ENCODE measurements at places on chromosomes 11 and 22. TPM values are rescaled to one million over a fixed set of nuclear protein-coding genes. Genes with fewer than 3 reads are reported as not detected.
A peak's percentile ranks its signal among the peaks of the same experiment; 100 is the strongest.

- DNase-seq: no peak
These were observed 511.3 kb downstream of the DLG2 start for GRCh38 chr11:85115798-85116197.

GRCh38 chr11:86637988-86638387 is 34.4 kb downstream of the ME3 start:
- no peak for DNase-seq

DNA sequence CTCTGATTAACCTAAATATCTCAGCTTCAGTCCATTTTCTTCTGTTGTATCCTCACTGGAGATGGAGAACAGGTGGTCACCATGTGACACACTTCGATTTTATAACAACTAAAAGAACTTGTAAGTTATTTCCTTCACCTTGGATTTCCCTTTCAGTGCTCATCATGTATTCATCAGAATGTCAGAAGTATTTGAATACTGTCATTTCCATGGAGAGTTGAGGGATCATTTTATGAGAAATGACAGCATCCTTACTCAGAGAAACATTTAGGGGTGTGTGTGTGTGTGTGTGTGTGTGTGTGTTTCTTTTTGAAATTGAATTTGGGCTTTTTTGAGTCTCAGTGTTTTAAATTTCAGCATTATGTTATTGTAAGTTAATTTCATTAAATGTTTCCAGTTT is 205.8 kb downstream of the ARHGAP42 start:
- DNase-seq: no peak

GRCh38 chr11:69357458-69358397 is 63.8 kb downstream of the MYEOV start:
- no peak for DNase-seq

DNA sequence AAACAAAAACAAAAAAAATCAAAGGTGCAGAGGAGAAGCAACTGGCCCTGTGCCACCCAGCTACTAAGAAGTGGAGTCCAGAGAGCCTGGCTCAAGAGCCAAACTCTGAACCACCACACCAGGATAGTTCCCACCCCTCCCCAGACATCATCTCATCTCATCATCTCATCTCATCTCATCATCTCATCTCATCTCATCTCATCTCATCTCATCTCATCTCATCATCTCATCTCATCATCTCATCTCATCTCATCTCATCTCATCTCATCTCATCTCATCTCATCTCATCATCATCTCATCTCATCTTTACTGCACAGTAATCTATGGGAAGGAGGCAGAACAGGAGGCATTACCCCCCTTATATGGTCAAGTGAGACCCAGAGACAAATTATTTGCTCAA is 8.3 kb downstream of the CHRNA10 start:
- no peak for DNase-seq

- no peak for DNase-seq
These were observed 18.1 kb downstream of the CECR2 start for GRCh38 chr22:17387356-17387755.

GRCh38 chr11:104061853-104062521 is 25.5 kb downstream of the DDI1 start:
- no peak for DNase-seq

GRCh38 chr22:50529897-50530579 is at the start of gene TYMP:
Gene TYMP, minus strand, starts transcription at chr22:50530012. Its CDS starts 303 bp downstream, at chr22:50529709.
- peak; percentile 94 for DNase-seq

GRCh38 chr22:27827604-27828587 is 26.3 kb upstream of the MN1 start:
- no peak for DNase-seq

DNA sequence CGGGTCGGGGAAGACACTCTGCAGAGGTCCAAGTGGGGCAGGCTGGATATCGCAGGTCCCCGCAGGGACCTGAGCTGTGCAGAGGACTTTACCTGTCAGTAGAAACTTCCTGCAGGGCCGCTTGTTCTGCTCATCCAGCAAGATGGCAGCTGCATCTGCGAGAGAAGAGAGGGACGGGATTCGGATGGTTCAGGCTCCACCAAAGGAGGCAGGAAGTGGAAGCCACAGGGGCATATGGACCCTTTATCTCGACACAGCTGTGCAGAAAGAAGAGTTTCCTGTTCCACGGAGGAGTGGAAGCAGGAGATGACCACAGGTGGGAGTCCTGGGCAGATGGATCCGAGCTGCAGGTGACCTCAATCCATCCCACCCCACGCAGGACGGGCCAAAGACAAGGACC is 22.5 kb downstream of the CABP7 start:
- DNase-seq: no peak

- no peak for DNase-seq
These were observed 58.2 kb downstream of the COMMD9 start for GRCh38 chr11:36230779-36231699.

- DNase-seq: no peak
These were observed 337.0 kb downstream of the BRD1 start for GRCh38 chr22:49490692-49491091.

GRCh38 chr22:44025171-44026065 is 1.3 kb downstream of the PARVB start:
- DNase-seq: no peak

- no peak for DNase-seq
These were observed 20.2 kb upstream of the ACR start for GRCh38 chr22:50717709-50718351.

DNA sequence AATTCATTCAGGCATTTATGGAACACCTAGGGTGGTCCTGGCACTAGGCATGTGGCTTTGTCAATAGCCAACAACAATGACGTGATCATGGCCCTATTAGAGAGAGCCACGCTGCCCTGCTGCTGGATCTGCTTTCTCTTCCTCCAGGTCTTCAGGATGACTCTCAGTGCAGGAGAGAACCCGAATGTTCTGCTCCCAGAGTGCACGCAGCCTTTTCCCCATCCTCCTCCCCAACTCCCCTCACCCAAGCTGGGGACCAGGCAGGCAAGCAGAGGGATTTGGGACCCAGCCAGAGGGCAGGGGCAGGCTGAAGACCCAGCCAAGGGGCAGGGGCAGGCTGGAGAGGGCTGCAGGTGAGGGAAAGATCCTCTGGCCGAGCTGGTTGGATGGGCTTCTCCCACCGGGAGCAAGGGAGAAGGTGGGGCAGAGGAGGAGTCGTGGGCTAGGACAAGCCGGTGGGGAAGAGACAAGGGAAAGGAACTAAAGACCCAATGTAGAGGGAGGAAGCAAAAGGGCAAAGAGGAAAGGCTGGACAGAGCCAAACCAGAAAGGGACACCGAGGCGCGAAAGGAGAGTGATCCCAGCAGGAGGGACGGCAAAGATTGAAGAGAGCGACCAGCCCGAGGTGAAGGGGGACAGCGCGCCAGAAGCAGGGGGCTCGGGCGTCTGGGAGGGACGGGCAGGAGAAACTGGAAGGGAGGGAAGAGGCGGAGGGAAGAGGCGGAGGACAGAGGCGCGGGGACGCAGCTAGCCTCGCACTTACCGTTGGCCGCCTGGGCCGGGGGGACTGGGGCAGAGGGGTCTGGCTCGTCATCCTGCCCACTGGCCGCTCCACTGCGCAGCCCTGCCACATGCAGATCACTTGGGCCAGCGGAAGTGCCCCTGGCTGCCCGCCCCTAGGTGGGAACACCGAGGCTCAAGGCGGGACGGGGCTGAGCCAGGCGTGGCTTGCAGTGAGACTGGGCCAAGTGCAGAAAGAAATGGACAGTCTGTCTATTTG is at the start of gene KCTD14:
KCTD14 (minus strand) TSS at position 880 of the 1,000 bp plus-strand sequence; CDS start at position 853, 27 bp downstream.
- peak; percentile 38 for DNase-seq

DNA sequence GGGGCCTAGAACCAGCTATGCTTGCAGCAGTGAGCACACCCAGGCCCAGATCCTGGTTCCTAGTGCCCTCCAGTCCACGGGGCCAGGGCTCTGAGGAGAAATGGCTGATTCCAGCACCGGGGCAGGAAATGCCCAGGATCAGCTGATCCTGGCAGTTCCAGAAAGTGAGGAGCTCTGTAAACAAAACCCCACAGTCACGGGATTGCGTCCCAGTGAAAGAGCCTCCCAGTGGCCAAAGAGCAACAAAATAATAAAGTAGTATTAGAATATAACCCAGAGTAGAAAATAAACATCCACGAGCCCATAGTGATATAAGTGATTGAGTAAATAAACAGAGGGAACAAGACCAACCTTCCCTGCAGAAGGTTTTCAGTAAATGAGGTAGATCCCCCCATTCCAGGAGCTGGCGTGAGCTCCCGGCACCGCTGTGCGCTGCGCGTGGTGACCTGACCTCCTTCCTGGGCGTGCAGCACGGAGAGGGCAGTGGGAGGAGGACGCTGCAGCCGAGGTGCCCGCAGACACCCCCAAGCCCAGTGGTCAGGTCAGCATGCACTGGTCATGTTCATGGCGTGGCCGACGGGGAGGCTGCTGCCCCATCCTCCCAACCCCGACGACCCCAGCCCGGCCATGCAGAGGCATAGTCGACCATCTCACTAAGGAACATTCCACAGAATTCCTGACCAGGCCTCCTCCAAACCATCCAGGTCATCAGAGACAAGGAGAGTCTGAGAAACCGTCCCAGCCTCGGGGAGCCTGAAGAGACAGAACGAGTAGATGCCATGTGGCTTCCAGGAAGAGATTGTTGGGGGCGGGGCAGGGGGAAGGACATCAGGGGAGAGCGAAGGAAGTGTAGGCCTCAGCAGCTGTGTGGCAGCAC is 19.8 kb downstream of the PTDSS2 start:
- no peak for DNase-seq

DNA sequence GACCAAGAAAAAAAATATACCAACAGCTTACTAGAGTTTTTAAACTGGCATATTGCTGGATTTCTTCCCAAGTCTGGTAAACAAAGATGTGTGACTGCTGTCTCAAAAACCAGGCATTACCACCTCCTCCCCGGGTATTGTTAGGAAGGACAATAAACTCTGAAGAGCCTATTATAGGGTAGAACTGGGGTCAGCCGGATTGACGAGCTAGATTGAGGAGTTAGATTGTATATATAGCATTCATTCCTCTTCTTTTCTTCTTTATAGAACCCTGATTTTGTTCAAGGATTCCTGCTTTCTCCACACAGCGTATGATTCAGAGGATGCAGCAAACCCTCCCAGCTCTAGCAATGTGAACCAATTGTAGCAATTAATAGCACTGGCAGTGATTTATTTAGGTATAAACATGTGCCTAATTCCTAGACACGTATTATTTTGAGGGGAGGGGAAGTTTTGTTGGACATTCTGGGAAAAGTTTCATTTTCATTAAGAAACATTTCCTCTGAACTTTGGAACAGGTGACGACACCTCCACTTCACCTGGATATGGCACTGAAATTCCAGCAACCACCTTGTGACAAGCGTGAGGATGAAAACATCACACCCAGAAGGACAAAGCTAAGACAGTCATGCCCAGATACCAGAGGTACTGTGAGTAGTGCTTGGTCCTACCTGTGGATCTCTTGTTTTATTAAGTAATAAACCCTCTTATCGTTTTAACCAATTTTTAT is 679.4 kb upstream of the KIRREL3 start:
- DNase-seq: no peak

GRCh38 chr22:23225337-23225723 is 45.0 kb downstream of the BCR start:
- DNase-seq: no peak

DNA sequence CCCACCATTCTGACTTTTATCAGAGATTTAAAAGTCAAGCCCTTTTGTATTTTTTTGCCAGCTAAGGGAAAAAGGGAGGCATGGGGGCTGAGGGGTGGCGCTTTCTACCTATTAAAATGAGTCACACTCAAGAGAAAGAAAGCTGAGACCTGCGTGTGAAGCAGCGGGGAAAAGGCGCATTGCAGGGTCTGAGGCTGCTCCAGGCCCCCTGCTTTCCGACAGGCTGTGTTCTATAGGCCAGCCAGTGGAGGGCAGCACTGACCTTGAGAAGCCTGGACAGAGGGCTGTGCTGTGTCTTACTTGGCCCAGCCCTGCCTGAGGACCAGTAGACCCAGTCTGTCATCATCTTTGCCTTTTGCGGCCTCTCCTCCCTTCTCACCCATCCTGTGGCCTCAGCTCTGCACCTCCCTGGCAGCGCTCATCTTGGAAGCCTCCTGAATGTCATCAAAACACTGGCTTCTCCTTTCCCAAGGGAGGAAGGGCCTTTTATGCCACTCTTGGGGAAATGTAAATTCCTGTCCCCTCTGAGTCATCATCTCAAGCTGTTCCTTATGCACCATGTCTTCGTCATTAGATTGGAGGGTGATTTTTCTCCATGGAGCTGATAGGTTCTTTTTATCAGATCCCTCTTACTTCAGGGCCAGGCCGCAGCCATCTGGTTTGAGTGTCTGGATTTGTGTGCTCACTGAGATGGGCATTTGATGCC is 12.6 kb upstream of the MAPK8IP1 start:
- peak; percentile 44 for DNase-seq

DNA sequence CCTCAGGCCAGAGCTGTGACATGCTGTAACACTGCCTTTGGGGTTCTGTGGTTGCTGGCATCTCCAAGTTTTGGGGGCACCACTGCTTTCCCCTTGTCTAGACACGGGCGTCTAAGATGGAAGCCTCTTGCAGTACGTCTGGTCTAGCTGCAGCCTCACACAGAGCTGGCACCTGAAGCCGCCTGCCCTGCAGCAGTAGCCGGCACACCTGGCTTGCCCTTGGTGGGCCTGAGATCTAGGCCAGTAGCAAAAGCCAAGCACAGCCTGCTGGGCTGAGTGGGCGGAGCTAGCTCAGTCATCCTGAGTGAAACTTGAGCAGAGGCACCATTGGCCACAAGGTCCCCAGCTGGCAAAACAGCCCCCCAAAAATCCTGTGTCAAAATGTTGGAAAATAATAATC is 154.2 kb downstream of the DLG2 start:
- DNase-seq: no peak

DNA sequence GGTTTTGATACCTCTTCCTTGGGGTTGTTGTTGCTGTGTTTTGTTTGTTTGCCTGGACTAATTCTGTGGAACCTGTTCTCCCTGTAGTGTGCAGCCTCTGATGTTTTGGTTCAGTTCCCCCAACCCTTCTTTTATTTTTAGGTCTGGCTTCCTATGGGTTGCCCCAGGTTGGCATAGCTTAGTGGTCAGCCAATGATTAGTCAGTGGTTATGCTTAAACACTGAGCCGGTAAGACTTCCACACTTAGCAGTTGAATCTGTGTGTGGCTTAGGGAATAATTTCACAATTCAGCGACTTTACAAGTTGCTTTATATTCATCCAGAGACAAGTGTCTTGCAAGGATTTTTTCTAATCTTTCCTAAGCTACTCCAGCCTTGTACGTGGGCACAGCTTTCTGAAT is 78.6 kb upstream of the CLPB start:
- no peak for DNase-seq

- no peak for DNase-seq
These were observed 525.1 kb downstream of the TBC1D22A start for GRCh38 chr22:47287516-47287915.

DNA sequence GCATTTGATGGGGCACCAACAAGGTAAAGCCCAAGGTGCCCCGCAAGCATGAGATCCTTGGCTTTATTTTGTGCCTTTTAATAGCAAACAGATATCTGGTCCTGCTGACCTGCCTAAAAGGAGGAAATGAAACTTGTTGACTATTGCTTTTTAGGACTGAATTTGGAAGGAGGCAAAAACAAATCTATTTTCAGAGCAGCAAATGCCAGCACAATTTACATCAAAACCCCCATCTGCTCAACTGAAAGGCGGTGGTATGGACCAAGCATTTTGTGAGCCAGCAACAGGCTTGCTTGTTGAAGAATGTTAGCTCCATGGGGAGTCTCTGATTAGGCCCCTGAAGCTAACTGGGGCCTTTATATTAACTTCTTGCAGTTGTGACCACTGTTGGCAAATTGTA is 192.6 kb upstream of the E2F8 start:
- no peak for DNase-seq

MFRP gene
- total RNA-seq: not detected

MUC6 gene
- not detected for total RNA-seq

IGLL1 gene
- total RNA-seq: not detected

NXPE2 gene
- not detected for total RNA-seq

SLC22A25 gene
- total RNA-seq: not detected

NCAPD3 gene
- total RNA-seq: 14.1 TPM

BLID gene
- not detected for total RNA-seq

SOX6 gene
- total RNA-seq: 2.1 TPM

OR5AK2 gene
- total RNA-seq: not detected

UPB1 gene
- not detected for total RNA-seq

Measured in Caki2 (cell line).